DMS153 (cell line): ENCODE measurements at places on chromosomes 2 and 18.

DNA sequence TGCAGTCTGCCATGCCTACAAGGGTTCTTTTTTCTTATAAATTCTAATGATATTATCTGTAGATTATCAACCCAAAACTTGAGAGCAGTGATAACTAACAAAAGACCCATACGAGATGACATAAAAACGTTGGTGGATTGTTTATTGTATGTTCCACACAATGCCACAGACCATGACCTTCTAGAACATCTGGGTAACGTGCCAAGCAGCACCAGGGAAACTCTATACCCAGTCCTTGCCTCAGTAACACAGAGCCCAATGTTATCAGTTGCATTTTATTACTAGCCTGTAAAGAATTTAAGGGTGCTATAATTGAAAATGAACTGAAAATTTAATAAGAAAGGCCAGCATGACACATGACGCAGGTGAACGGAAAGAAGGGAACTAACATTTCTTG, 99.1 kb upstream of the UGP2 start:
- no peak for DNase-seq

DNA sequence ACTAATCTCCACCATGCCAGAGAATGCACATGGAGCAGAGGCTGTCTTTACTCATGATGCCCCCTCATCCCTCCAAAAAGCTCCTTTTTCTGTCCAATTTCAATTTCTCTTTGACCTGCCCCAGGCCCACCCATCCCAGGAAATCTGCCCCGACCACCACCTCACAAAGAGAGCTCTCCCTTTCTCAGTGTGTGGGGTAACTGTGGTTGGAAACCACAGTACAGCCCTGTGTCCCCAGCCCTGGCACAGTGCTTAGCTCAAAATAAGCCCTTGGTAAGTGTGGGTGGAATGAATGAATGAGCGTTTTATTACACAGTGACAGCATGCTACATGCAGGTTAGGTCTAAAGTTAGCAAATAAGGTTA, 43.7 kb upstream of the CAB39 start:
- DNase-seq, result no peak

DNA sequence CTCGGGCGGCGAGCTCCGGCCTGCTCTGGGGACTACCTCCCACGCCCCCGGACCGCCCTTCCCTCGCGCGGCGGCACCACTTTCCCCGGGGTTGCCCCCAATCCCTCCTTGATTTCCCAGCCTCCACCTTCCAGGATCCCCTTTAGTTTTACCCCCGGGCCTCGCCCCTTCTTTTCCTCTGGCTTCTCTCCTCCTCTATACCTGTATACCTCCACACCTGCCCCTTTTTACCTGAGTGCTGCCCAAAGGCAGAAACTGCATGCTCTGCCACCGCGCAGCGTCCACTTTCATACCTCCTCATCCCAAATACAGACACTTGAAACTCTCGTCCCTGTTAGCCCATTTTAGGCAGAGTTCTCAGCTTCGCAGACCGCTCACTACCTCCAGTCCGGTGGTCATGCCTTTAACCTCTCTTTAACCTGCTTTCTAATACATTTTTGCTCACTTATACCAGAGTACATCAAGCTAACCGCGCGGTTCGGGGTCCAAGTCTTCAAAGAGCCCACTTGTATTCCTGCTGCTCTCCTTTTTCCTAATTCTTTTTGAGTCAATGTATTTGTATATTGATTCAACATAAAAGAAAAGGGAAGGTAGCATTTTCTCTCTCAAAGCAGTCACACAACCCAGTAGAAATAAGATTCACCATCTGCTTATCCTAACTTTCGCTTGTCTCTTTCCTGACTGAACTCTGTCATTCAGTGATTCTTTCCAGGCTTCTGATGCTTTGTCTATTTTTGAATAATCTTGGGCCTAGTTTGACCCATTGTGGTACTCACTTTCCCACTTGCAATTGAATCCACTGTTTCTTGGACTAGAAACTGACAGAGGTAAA, 901 bp downstream of the SPOPL start:
- DNase-seq, result peak; percentile 22

DNA sequence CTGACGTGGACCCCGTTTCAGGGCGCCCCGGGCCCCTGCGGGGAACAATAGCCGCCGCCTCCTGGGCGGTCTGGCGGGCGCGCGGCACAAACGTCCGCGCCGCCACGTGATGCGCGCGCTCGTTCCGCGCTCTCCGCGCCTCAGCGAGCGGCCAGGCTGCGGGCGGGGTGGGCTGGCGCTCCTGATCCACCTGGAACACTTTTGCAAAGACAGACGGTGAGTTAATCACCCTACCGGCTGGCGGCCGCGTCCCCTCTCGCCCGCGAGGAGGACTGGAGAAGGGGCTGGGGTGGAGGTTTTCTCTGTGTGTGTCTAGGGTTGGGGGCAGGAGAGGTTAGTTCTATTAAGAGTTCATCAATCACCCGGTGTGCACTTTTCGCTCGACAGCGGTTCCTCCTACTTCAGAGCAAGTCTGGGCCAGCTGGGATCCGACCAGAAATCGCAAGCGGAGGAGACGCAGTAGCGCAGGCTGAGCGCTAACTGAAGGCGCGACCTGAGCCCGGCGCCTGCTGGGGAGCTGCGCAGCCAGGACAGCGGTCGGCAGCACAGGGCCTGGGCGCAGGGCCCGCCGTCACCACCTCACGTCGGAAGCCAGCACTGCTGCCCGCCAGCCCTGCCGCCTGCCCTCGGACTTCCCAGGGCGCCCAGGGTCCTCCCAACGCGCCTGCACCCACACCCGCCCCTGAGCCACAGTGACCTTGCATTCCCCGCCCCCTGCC, 10.3 kb upstream of the HOXD1 start:
- no peak for DNase-seq
